ENCODE measurements at places on chromosomes 12 and 14.

GRCh38 chr12:7144414-7145120 lies 14.4 kb downstream of the CLSTN3 start:
- H3K4me3 ChIP-seq: no peak overlapping the region
- no peaks in the 10 kb centered on the region for H3K36me3 ChIP-seq
- no peak overlapping the region for H3K27ac ChIP-seq
- H3K4me1 ChIP-seq: no peaks in the 10 kb centered on the region

DNA sequence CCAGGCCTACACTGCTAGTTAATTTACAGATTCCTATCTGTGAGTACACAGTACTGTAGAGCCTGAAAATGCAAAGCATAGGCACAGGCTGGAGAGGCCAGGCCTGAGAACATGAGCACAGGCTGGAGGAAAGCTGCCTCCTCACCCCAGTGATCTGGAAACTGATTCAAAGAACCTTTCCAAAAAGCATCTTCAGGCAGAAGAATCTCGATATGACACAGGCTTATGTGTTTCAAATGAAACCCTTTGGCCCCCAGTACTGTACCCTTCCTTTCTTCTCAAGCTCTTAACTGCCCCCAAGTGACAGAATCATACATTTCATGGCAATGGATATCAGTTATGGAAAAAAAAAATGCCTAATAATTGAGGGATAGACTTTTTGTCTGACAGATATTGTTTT lies 122.0 kb downstream of the KCNC2 start:
- H3K4me1 ChIP-seq: no peaks in the 10 kb centered on the region
- H3K36me3 ChIP-seq: no peaks in the 10 kb centered on the region
- no peak overlapping the region for H3K4me3 ChIP-seq
- DNase-seq: no peak

DNA sequence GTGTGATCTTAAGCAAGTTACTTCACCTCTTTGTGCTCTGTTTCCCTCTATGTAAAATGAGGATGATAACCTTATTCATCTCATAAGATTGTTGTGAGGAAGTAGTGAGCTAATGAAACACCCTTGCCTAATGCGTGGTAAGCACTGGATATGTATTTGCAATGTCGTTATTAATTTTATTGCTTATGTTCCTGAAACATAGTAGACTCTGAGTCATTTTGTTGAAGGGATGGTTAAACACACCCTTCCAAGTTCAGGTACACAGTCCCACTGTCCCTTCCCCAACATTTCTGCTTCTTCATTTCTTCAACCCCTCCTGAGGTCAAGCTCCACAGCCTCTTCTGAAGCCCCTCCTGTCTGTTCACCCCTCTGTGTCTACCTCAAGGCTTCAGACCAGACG lies 40.2 kb upstream of the FAM222A start:
- H3K4me1 ChIP-seq: no peaks in the 10 kb centered on the region
- no peak for DNase-seq
- H3K27me3 ChIP-seq: no peaks in the 10 kb centered on the region
- no peak overlapping the region for H3K4me3 ChIP-seq
- H3K27ac ChIP-seq: no peak overlapping the region
- no peaks in the 10 kb centered on the region for H3K36me3 ChIP-seq

- no peaks in the 10 kb centered on the region for H3K27me3 ChIP-seq
- no peak overlapping the region for H3K27ac ChIP-seq
- no peak for DNase-seq
- H3K4me3 ChIP-seq: no peak overlapping the region
Measured at GRCh38 chr14:66709291-66709690, 201.3 kb downstream of the GPHN start.

DNA sequence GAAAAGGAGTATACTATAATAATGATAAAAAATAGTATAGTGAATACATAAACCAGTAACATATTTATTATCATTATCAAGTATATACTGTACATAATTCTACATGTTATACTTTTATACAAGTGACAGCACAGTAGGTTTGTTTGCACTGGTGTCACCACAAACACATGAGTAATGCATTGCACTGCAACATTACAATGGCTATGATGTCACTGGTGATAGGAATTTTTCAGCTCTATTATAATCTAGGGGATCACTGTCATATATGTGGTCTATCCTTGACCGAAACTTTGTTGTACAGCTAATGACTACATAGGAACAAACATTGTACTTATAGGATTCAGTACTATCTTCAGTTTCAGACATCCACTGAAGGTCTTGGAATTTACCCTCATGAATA lies 165.8 kb upstream of the SYT1 start:
- H3K27me3 ChIP-seq: no peaks in the 10 kb centered on the region
- H3K27ac ChIP-seq: no peak overlapping the region
- no peak overlapping the region for H3K4me3 ChIP-seq
- no peak for DNase-seq
- H3K36me3 ChIP-seq: no peaks in the 10 kb centered on the region
- no peaks in the 10 kb centered on the region for H3K4me1 ChIP-seq

GRCh38 chr14:43307836-43308235 lies 1199.2 kb downstream of the FSCB start:
- H3K36me3 ChIP-seq: no peaks in the 10 kb centered on the region
- H3K27me3 ChIP-seq: no peaks in the 10 kb centered on the region
- no peak overlapping the region for H3K4me3 ChIP-seq

GRCh38 chr12:103691063-103691462 lies 104.0 kb downstream of the STAB2 start:
- DNase-seq: no peak
- H3K4me3 ChIP-seq: no peak overlapping the region
- H3K27me3 ChIP-seq: no peaks in the 10 kb centered on the region
- no peak overlapping the region for H3K27ac ChIP-seq
- no peaks in the 10 kb centered on the region for H3K4me1 ChIP-seq
- H3K36me3 ChIP-seq: no peaks in the 10 kb centered on the region

GRCh38 chr12:105431537-105432100 lies 101.1 kb downstream of the C12orf75 start:
- no peak for DNase-seq
- no peaks in the 10 kb centered on the region for H3K27me3 ChIP-seq
- H3K4me3 ChIP-seq: no peak overlapping the region
- H3K4me1 ChIP-seq: peaks cover 12% of the 10 kb centered on the region

- H3K4me3 ChIP-seq: no peak overlapping the region
- H3K36me3 ChIP-seq: peaks cover 2% of the 10 kb centered on the region
- peaks cover 3% of the 10 kb centered on the region for H3K4me1 ChIP-seq
- no peaks in the 10 kb centered on the region for H3K27me3 ChIP-seq
- no peak for DNase-seq
- H3K27ac ChIP-seq: no peak overlapping the region
Measured at GRCh38 chr12:122986258-122986871, 5.9 kb downstream of the ARL6IP4 start.

GRCh38 chr12:51378749-51379148 lies 12.5 kb downstream of the GALNT6 start:
- H3K27me3 ChIP-seq: no peaks in the 10 kb centered on the region
- H3K4me3 ChIP-seq: no peak overlapping the region
- H3K27ac ChIP-seq: no peak overlapping the region
- no peak for DNase-seq
- no peaks in the 10 kb centered on the region for H3K4me1 ChIP-seq

DNA sequence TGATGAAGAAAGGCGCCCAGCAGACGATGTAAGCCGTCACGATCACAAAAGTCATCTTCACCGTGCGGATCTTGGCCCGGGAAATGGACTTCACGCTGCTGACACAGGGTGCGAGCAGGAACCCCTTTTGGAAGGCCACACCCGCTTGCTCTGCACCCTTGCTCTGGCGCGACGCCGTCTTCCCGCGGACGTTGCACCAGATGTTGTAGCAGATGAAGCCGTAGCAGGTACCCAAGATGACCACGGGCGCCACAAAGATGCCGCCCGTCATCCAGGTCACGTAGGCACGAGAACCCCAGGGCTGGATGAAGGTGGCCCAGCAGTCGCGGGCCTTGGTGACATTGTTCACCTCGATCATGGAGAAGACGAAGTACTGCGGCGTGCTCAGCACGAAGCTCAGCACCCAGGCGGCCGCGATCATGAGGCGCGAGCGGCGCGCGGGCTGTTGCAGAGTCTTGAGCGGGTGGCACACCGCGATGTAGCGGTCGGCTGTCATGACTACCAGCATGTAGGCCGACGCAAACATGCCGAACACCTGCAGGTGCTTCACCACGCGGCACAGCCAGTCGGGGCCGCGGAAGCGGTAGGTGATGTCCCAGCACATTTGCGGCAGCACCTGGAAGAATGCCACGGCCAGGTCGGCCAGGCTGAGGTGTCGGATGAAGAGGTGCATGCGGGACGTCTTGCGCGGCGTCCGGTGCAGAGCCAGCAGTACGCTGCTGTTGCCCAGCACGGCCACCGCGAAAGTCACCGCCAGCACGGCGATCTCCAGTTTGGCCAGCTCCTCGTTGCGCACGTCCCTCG lies 890 bp downstream of the AVPR1A start:
- H3K36me3 ChIP-seq: no peaks in the 10 kb centered on the region
- H3K27ac ChIP-seq: no peak overlapping the region
- peaks cover 15% of the 10 kb centered on the region for H3K4me1 ChIP-seq
- DNase-seq: peak; percentile 36

DNA sequence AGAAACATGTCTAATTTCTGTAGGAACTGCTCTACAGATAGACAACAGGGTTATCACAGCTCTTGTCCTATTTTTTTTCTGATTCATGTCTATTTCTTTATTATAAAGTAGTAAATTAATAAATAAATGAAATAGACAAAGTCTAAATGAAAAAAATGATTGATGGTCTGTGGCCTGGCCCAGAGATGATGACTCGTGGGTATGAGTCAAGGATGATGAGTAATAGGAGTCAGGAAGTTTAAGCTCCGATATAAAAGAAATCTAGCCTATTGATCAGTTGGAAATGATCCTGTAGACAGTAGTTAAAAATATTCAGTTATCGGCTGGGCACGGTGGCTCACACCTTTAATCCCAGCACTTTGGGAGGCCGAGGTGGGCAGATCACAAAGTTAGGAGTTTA lies 90.6 kb upstream of the RTL1 start:
- no peak overlapping the region for H3K4me3 ChIP-seq
- no peaks in the 10 kb centered on the region for H3K36me3 ChIP-seq
- no peak overlapping the region for H3K27ac ChIP-seq
- H3K27me3 ChIP-seq: no peaks in the 10 kb centered on the region
- no peaks in the 10 kb centered on the region for H3K4me1 ChIP-seq
- DNase-seq: no peak

DNA sequence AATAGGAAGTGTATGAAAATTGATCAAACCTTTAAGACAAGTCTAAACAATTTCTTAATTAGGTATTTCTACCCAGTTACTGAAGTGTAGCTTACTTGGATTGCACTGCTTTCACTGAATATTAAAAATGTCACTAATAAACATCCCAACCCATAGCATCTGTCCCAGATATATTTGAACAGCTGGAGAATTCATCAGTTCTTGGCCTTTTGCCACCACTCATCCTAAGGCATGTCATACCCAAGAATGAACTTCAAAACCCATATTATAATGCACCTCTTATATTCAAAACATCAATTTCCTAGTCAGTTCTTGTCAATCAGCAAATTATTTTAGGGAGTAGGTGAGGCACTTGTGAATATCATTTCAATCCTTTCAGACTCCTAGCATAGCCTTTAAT lies 392.3 kb downstream of the PAWR start:
- no peak overlapping the region for H3K27ac ChIP-seq
- H3K4me3 ChIP-seq: no peak overlapping the region
- no peak for DNase-seq
- H3K4me1 ChIP-seq: peaks cover 3% of the 10 kb centered on the region

GRCh38 chr12:33061844-33062243 lies 165.3 kb upstream of the PKP2 start:
- DNase-seq: no peak
- H3K4me3 ChIP-seq: no peak overlapping the region
- no peak overlapping the region for H3K27ac ChIP-seq
- no peaks in the 10 kb centered on the region for H3K36me3 ChIP-seq
- no peaks in the 10 kb centered on the region for H3K27me3 ChIP-seq

- H3K27me3 ChIP-seq: no peaks in the 10 kb centered on the region
- no peaks in the 10 kb centered on the region for H3K36me3 ChIP-seq
- H3K27ac ChIP-seq: no peak overlapping the region
Measured at GRCh38 chr12:38921025-38921677, 15.8 kb upstream of the CPNE8 start.

DNA sequence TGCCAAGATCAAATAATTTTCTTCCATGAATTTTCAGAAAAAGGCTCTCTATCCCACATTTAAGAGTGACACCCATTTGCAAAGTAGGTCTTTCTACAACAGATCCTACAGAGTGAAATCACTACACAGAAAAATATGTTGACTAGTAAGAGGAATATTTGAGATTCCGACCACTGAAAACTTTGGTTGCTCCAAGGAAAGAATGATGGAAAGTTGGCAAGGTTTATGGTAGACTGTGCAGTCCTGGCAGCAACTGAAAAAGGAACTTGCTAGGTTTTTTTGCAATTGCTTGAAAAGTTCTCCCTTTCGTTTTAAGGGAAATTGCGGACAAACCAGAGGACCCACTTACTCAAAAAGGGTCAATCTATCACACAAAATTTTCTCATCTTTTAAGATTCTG lies 83.1 kb upstream of the TSPAN8 start:
- H3K36me3 ChIP-seq: no peaks in the 10 kb centered on the region
- H3K27ac ChIP-seq: no peak overlapping the region
- no peaks in the 10 kb centered on the region for H3K27me3 ChIP-seq
- no peak overlapping the region for H3K4me3 ChIP-seq

DNA sequence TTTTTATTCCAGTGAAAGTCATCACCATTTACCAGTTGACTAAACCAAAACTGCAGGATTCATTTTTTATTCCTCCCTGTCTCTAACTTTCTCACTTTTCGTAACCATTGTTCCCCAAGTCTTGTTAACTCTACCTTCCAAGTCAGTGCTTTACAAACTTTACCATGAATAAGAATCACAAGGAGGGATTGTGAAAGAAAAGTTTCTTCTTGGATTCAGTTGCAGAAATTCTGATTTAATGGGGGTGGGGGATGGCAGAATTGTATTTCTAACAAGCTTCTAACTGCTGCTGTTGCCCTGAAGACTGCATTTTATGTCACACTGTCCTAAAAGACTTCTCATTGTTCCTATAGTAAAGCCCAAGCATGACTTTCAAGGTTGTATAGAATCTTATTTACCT lies 5.0 kb upstream of the RAB21 start:
- H3K27me3 ChIP-seq: peaks cover 19% of the 10 kb centered on the region
- no peaks in the 10 kb centered on the region for H3K36me3 ChIP-seq
- H3K4me3 ChIP-seq: no peak overlapping the region
- H3K27ac ChIP-seq: no peak overlapping the region
- no peak for DNase-seq
- H3K4me1 ChIP-seq: no peaks in the 10 kb centered on the region

DNA sequence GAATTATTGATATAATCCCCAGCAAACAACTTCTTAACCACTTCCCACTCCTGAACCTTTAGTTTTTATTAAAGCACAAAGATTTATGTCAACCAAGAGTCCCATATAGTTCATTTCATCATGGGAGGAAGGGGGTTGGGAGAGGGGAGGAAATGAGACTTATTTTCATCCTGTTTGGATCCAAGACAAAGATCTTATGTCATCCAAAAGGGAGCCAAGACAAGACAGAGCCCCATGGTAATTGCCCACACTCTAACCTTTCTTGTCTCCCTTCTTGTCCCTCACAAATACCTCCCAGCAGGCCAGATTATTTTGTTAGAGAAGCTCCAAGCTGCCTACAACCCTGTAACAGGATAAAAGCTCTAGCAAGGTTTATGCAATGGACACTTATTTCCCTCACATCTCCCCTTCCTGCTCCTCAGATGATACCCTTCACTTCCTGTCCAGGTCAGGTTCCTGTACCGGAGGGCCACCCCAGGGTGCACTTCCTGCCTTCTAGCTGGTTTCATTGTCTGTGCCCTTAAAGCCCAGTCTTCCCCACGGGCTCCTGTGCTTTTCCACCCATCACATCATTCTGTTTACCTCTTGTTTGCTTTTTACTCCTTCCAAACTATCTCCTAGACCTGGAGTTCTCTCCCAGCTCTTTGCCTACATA lies 123.7 kb upstream of the MDM1 start:
- H3K36me3 ChIP-seq: no peaks in the 10 kb centered on the region
- DNase-seq: peak; percentile 40
- peaks cover 20% of the 10 kb centered on the region for H3K4me1 ChIP-seq
- no peak overlapping the region for H3K4me3 ChIP-seq
- H3K27ac ChIP-seq: peak overlapping the region; percentile 57
